Iris pigment epithelial cell (primary cell): ENCODE measurements at places on chromosomes 1 and 21.

DNA sequence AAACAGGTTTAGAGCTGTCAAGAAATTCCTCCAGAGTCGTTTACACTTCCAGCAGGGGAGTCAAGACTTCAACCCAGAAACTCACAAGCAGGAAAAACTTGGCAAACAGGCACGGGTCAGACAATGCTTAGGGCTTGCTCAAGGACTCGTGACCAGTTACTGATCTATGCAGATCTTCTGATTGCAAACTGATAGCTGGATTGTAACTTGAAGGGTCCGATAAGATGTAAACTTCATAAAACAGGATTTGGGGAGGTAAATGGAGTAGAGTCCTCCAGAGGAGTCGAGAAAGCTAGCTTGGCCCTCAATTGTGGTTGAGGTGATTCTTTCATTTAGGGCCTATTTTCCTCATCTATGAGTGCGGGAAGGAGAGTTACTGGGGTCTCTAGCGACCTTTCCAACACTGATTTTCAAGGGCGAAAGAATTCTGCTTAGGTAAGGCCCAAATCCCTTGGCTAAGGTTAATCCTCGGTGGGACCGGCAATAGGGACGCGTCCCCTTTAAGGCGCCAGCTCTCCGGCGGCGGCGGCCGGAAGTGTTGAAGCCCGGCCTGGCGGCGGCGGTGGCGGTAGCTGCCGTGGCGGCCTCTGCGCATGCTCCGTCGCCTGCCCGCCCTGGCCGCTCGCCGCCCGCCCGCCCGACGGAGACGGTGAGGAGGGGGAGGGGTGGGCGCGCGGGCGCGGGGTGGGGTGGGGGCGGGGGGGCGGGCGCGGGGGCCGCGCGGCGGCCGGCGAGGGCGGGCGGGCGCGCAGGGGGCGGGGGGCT is at the start of gene GMEB1:
Gene GMEB1 (plus strand): TSS at position 594 of the 765 bp plus-strand sequence. CDS start 14,829 bp downstream, outside the sequence.
- peak; percentile 83 for DNase-seq

GRCh38 chr21:43818685-43819084 is 29.3 kb downstream of the RRP1 start:
- no peak for DNase-seq

DNA sequence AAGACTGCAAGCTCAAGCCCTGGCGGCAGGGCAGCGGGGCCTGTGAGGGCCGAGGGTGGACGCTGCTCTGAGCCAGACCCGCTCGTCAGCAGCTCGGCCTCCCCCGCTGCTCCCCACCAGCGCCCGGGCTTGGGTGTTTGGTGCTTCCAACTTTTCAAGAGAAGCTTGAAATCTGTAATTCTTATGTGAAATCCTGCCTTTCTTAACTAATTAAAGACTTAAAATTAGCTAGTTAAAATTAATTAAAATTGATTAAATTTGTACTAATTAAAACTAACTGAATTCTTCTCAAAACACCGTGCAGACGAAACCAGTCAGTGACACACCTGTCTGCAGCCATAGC is 14.0 kb upstream of the SLC19A1 start:
- no peak for DNase-seq

DNA sequence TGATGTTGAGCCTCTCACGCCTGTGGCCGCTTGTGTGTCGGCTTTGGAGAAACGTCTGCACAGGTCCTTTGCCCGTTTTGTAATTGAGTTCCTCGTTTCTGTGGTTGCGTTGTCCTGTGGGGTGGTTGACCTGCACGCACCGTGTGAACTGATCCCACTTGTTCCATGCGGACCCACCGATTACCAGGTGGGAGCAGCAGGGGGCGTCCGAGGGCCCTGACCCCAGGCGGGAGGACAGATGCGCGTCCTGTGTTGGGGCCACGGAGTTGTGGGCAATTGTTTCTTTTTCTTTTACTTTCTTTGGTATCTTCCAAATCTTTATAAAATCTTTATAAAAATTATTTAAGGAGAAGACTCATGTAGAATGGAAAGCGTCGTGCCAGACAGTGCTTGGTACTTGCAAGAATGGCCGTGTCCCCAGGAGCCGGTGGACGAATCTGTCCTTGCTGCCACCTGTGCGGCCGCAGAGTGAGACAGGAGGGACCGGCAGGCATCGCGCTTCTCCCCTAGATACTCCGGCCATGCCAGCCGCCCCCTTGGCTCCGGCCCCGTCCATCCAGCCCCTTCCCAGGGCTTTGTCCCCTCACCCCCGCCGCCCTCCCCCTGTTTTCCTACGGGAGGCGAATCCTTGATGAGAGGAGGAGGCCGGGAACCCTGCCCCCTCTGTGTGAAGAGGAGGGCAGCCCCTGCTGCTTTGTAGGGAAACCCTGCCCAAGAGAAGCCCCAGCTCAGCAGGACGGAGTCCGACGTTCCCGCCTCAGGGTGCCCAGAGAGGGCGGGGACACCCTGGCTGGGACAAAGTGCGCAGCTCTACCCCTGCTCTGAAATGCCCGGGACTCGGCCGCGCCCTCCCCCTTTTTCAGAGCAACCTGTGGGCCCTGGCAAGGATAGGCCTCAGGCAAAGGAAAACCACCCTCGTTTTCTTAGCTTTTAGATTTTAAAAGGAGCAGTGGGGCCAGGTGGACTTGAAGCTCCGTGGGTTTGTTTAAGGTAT is 41.7 kb downstream of the PRKCZ start:
- DNase-seq: no peak

DNA sequence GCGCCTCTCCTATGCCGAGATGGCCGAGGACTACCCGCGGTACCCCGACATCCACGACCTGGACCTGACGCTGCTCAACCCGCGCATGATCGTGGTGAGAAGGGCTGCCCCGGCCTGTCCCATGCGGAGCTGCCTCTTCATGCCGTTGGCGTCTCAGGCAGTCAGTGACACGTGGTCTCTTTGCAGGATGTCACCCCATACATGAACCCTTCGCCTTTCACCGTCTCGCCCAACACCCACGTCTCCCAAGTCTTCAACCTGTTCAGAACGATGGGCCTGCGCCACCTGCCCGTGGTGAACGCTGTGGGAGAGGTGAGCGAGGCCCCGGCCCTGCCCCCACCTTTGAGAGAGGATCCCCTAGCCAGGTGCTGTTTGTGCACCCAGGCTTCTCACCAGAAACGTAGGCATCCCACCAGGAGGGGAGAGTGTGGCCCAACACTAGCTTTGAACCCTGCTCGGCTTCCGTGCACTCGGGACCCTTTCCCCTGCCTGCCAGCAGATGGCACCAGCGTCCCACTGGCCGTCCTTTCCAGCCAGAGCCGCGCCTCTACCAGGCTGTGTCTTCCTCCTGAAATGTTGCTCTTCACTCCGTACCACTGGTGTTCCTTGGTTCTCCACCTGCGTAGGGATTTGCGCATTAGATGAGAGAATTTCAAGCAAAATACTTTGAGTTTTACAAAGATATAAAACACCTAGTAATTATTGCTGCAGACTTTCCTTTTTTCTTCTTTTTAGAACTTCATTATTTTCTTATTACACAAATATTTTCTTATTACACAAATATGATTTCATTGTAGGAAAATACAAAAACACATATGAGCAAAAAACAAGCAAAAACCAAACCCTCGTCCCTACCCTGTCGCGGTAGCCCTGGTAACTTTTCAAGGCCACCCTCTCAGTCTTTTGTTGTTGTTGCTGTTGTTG is 9.0 kb downstream of the NPPA start:
- peak; percentile 50 for DNase-seq

DNA sequence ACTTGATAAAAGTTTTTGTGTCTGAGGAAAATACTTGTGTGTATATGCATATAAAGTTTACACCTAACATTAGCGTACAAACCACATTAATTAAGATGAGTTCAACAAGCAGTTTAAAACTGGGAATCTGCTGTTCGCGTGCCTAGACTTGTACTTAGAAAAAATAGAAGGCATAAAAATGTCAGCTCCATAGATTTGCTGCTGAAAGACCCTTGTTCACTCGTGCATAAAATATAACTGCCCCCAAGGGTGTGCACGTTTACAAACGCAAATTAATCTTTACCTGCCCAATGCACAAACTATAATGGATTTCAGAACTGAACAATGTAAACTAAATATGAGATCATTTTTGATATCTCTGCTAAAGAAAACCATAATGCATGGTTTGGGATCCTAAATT is 392.3 kb upstream of the ADGRL2 start:
- no peak for DNase-seq

- no peak for DNase-seq
Measured at GRCh38 chr1:234718496-234719453, 108.8 kb upstream of the IRF2BP2 start.

GRCh38 chr1:157154940-157155514 is 16.8 kb upstream of the ETV3 start:
- DNase-seq: peak; percentile 53

GRCh38 chr1:236150311-236150955 is 8.1 kb downstream of the GPR137B start:
- DNase-seq: no peak

DNA sequence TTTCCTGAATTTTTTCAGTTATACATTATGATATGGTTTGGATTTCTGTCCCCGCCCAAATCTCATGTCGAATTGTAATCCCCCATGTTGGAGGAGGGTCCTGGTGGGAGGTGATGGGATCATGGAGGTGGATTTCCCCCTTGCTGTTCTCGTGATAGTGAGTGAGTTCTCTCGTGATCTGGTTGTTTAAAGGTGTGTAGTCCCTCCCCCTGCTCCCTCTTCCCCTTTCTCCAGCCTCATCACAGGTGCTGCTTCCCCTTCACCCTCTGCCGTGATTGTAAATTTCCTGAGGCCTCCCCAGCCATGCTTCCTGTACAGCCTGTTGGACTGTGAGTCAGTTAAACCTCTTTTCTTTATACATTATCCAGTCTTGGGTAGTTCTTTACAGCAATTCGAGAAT is 93.2 kb upstream of the HNRNPU start:
- DNase-seq: no peak

GRCh38 chr1:143672983-143673382 is 298.8 kb downstream of the FAM72C start:
- no peak for DNase-seq

GRCh38 chr1:164588516-164589341 is 29.7 kb downstream of the PBX1 start:
- DNase-seq: peak; percentile 74

DNA sequence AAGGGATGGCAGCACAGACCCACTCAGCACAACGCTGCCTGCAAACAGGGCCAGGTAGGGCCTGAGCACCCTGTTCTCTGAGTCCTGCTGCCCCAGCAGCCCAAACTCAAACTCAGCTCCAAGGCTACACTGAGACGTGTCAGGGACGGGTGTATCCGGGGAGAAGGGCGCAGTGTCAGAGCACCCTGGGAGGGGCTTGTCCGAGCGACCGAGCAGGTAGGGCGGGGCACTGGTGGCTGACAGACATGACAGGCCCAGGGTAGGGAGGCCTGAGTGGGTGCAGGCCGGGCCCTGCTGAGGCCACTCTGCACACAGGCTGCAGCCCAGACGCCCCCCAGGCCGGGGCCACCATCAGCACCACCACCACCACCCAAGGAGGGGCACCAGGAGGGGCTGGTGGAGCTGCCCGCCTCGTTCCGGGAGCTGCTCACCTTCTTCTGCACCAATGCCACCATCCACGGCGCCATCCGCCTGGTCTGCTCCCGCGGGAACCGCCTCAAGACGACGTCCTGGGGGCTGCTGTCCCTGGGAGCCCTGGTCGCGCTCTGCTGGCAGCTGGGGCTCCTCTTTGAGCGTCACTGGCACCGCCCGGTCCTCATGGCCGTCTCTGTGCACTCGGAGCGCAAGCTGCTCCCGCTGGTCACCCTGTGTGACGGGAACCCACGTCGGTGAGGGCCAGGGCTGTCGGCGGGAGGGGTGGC is 5.5 kb downstream of the SCNN1D start:
- no peak for DNase-seq

DNA sequence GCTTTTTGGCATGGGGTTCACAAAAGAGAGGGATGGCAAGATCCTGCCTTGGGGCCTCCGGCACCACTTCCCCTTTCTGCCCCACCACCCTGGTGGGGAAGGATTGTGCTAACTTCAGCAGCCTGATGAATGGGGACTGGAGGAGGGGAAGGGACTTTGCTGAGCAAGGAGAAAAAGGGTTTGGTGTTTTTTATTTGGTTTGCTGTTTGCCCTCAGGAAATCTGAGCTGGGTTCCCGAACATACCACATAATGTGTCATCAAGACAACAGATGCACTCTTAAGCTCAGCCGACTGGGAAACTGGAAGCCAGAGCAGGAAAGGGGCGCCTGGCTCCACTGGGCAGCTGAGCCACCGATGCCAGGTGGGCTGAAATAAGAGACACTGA is 19.8 kb downstream of the OLFML2B start:
- DNase-seq: peak; percentile 86

DNA sequence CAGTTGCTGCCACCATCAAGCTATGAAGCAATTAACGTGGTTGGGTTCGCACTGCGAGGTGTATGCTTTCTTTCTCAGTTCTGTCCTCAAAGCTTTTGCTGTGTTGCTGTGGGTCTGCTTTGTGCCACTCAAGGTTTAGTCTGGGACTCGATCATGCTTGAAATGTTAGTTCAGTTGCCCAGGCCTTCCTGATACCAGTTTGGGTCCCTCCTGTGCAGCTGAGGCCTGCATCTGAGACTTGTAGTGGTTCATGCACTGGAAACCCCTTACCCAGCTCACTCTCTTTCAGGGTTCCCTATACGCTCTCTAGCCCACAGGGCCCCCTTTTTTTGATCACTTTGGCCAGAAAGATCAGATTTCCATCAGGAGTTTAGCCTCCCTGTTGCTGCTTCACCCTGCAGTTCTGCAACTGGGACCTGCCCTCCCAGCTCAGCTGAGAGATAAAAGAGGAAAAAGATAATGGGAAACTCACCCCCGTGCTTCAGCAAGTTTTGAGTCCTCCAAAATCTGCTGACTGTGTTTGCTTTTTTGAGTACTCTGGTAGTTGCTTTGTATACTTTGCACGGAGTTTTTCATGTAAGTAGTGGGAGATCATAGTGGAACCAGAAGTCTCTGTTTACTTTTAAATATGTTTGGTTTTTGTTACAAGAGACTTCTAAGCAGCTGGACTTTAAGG is 317.0 kb downstream of the HHAT start:
- no peak for DNase-seq

- peak; percentile 32 for DNase-seq
Measured at GRCh38 chr1:61842863-61843514, 100.7 kb downstream of the PATJ start.
